ENCODE measurements at places on chromosomes 12 and 14.
A peak's percentile ranks its signal among the peaks of the same experiment; 100 is the strongest.

GRCh38 chr12:71645268-71645667 lies 18.4 kb downstream of the ZFC3H1 start:
- no peak for DNase-seq

GRCh38 chr12:55703288-55703687 lies 4.4 kb downstream of the ITGA7 start:
- DNase-seq, result peak; percentile 78

- DNase-seq, result no peak
Measured at GRCh38 chr12:98736352-98737321, 91.5 kb downstream of the APAF1 start.

- no peak for DNase-seq
Measured at GRCh38 chr12:53107122-53107521, 3.8 kb downstream of the SOAT2 start.

All from heart right ventricle (tissue), 16 donors.